ENCODE measurements at places on chromosomes 7 and 10.

DNA sequence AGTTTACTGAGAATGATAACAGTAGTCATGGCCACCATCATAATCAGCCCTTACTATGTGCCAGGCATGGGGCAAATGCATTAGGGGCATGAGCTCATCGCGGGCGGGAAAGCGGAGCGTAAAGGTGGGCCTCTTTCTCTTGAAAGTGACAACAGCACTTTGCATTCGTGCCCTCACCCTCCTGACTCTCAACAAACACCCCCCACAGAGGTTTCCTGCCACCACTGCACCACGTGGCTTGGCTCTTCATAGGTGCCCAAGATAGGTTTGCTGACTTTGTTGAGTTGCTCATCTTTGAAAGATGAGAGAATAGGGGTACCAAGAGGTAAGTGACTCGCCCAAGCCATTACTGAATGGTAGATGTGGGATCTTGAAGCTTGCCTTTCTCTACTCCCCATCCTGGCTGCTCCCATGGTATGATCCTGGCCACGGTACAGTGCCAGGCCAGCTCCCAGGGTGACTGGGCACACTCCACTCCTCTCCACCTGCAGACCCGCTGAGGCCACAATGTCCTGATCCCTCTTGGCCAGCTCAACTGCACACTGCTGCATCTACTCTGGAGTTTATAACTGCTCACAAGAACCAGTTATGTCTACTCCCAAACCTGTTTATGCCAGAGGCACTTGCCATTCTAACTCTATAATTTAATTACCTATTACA lies 26.0 kb downstream of the SLIT1 start:
- no peak for DNase-seq

DNA sequence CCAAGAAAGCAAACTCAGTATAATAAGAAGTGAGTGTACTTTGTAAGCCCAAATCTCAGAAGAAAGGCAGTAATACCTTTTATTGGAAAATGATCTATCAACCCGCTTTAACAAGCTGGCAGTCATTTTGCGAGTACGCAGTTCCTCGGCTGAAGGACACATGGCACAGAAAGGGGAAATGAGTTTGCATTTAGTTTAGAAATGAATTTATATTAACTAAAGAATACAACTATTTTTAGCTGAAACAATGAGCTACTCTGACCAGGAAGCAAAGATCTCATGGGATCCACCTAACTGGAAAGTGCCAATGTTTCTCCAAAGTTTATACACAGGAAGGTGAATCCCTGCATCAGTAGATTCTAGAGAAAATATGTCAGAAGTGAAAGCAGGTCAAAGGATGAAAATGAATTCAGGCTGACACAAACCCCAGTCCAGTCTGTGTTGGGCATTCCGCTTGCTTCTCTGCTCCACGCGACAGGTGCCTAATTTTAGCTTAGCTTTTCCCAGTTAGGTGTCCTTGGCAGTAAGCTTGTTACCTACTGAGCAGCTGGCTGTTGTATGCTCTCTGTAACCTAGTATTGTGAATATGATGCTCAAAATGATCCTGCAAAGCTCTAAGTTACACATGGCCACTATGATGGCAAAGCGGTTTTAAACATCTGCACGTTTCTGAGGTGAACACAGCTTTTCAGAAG lies 112.8 kb downstream of the LARP4B start:
- DNase-seq = no peak

- DNase-seq = no peak
These were observed 60.1 kb downstream of the CARD11 start for GRCh38 chr7:2983586-2983985.

GRCh38 chr7:153088601-153089000 lies 329.0 kb downstream of the ACTR3B start:
- no peak for DNase-seq

DNA sequence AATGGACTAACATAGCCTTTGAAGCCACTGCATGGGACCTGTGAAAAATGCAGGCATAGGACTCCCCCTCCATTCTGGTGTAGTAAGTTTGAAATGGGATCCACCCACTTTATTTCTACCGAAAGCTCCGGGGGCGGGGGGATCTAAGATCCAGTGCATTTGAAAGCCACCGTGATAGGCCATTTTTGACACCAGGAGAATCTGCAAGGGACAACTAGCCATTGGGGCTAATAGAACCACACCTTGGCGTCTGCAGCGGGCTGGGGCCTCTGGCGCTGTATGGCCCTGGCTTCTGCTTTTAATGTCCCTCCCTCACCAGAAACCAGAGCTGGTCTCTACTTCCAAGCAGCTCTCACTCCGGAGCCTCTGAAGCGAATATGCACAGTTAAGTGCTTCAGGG lies 60.1 kb upstream of the GPR26 start:
- DNase-seq = no peak

- no peak for DNase-seq
These were observed 9.2 kb downstream of the USP54 start for GRCh38 chr10:73581918-73582317.

- no peak for DNase-seq
These were observed 159.4 kb upstream of the BMPER start for GRCh38 chr7:33745934-33746333.

DNA sequence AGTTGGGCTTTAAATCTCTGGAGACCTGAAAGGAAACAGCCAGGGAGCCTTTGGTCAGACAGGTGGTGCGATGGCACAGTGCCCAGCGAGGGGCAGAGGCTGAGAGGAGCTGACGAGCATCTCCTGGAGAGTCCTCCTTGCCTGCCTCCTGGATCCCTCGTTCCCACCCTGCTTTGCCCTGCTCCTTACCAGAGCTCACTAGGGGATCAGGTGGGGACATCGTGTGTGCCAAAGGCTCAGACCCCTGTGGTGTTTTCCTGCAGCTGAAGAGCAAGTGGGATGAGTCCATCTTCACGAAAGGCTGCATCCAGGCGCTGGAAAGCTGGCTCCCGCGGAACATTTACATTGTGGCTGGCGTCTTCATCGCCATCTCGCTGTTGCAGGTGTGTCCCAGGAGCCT lies 21.8 kb upstream of the SH2D4B start:
- no peak for DNase-seq
